ENCODE measurements at places on chromosomes 1 and 21.

- no peak for DNase-seq
Measured at GRCh38 chr1:167446966-167447365, 71.4 kb downstream of the CD247 start.

DNA sequence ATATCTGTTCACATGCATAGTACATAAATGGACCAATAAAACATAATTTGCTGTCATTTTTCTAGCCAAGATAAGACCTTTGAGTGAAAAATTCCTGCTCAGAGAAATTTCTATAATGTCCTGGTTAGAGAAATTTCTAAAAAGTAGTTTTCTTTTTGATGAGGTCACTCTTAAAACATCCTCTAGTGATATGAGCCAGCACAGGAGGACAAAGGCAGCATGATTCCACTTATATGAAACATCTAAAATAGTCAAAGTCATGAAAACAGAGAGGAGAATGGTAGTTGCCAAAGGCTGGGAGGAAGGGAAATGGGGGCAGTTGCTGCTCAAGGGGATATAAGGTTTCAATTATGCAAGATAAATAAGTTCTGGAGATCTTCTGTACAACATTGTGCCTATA lies 239.4 kb downstream of the BACH1 start:
- DNase-seq, result peak; percentile 33

GRCh38 chr1:215459136-215459535 lies 108.0 kb upstream of the KCTD3 start:
- DNase-seq, result no peak

- no peak for DNase-seq
Measured at GRCh38 chr1:111955755-111956154, 33.7 kb downstream of the KCND3 start.

- peak; percentile 33 for DNase-seq
Measured at GRCh38 chr1:209627732-209628196, 24.5 kb downstream of the LAMB3 start.

GRCh38 chr1:191969290-191969689 lies 189.0 kb upstream of the RGS18 start:
- DNase-seq, result no peak

GRCh38 chr1:115810609-115811008 lies 30.3 kb downstream of the NHLH2 start:
- no peak for DNase-seq

- DNase-seq, result no peak
Measured at GRCh38 chr1:210686841-210687240, 358.1 kb downstream of the HHAT start.

GRCh38 chr21:46544003-46544402 lies 60.9 kb downstream of the S100B start:
- DNase-seq, result no peak

GRCh38 chr1:86504895-86505563 lies 36.3 kb downstream of the CLCA1 start:
- peak; percentile 48 for DNase-seq

- no peak for DNase-seq
Measured at GRCh38 chr1:174007851-174008250, 14.3 kb downstream of the RC3H1 start.

DNA sequence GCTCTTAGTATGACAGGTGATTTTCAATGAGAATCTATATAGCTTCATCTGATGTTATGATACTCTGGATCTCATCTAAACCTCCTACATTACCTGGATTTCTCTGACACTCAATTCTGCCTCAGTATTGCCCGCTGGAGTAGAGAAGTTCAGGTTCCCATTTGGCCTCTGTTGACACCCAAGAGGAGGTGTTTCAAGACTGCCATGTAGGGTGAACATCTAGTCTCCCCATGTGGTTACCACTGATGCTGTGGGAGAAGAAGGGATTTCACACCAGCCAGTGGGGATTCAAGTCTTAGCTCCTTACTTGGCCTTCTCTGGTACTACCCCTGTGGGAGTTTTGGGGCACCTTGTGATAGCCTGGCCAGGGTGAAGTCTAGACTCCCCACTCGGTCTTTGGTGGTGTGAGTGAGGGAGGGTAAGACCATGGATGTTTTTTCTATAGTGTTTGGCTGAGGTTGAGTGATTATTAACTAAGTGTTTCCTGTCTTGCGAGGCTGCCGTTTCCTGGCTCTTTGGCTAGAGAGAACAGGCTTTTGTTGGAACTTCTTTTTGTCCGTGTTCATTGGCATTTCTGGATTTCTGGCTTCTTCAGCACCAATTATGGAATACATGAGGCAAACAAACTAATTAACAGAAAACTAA lies 90.7 kb downstream of the RHOU start:
- no peak for DNase-seq

All from fibroblast of skin of left quadriceps (primary cell).